Spinal cord (tissue), 10 donors: ENCODE measurements at places on chromosomes 6 and 20. TPM values are rescaled to one million over a fixed set of nuclear protein-coding genes. Genes with fewer than 3 reads are reported as not detected.

Gene SFTA2
- not detected for total RNA-seq

Gene HLA-DMB
- total RNA-seq, result 22.3 TPM

Gene RIMS1
- 63.9 TPM for total RNA-seq

Gene MANEA
- total RNA-seq, result 39.5 TPM

Gene TRIM10
- total RNA-seq, result 0.94 TPM

Gene FERMT1
- total RNA-seq, result 5.2 TPM

Gene HCRTR2
- 11.6 TPM for total RNA-seq

Gene ADGRB3
- total RNA-seq, result 26.9 TPM

Gene OR2B6
- total RNA-seq, result not detected

DNA sequence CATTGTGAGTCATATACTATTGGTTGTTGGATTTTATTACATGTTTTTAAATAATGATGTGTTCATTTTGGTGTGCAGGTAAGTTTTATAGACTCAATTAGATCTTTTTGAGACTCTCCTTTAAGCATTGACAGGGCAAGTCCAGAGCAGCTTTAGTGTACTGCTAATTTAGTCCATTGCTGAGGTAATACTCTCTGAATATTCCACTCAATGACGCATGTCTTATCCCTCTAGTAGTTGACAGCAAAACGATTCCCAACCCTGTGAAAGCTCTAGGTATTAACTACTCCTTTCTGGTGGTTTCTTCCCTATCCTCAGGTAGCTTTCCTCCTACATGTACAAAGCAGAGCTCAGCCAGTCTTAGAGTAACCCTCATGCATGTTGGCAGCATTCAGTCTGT, 373.5 kb upstream of the MAP3K7 start:
- no peak for DNase-seq

DNA sequence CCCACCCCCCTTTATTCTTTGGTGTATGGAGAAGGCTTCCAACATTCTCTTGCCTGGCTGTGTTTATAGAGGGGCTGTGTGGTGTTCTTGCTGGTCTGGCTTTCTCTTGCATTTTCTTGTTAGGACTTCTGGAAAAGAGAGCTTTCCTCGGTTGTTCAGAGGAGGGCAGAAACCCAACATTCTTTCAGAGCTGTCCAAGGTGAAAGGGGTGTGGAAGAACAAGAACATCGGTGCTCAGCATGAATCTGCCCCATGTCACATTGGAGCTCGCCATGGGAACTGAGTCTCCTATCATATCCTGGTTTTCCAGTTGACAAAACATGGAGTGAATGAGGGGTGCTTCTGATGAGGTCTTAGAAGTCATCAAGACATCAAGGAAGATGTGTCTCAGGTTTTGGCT, 281.8 kb downstream of the RNF144B start:
- no peak for DNase-seq

DNA sequence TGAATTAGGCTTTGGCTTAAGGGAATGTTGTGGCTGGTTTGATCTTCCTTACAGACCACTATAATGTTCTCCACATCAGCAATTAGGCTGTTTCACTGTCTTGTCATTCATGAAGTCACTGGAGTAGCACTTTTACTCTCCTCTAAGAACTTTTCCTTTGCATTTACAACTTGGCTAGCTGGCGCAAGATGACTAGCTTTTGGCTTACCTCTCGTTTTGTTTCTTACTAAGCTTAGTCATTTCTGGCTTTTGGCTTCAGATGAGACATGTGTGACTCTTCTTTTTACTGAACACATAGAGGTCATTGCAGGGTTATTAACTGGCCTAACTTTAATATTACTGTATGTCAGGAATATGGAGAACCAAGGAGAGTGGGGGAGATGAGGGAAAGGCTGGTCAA, 143.2 kb downstream of the PTCHD4 start:
- DNase-seq, result no peak

DNA sequence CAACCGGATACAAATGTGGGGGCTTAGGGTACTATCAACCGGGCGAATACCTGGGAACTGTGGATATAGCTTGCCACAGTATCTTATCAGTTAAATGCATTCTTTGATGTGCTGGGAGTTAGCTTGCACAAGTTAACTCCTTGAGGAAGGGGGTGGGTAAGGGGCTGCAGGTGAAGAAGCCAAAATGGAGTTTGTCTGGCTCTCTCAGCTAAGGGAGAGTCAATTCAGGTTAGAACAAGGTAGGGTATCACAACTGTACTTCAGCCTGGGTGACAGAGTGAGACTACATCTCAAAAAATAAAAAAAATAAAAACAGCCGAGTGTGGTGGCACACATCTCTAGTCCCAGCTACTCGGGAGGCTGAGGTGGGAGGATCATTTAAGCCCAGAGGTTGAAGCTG, 8.5 kb upstream of the BTN1A1 start:
- no peak for DNase-seq

- DNase-seq, result no peak
These were observed 1.4 kb upstream of the SLC29A1 start for GRCh38 chr6:44221961-44222335.

- no peak for DNase-seq
These were observed 1073.0 kb upstream of the MAP3K7 start for GRCh38 chr6:91659891-91660290.

DNA sequence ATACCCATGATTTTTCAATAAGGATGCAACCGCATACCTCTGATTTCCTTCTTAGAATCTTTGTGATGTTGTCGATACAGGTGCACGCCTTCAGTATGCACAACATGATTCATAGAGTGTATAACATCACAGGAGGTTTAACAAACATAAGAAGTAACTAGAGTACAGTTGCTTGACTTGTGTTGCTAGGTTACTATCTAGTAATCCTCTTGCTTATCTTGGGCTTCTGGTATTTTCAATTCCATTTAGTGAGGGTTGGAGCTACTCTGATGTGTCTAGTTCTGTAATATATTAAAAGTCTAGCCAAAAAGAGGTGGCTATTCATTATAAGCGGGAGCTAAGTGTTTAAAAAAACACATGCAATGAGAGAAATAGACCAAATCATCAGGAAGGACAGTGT, 85.5 kb upstream of the TENT5A start:
- DNase-seq, result no peak

DNA sequence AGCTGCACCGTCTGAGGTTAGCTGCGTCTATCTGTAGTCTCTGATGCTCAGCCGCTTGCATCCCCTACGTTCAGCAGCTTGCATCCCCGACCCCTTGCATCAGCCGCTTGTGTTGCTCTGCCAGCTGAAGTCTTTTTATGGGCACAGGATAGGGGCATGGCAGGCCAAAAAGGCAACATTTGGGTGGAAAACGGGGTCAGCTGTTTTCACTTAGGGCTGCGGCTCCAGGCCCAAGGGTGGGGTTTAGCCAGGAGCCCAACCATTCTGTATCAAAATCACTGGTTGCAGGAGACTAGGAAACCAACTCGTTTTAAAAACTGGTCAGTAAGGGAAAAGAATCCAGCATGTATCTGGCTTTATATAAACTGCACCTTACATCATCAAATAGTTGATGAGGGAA, 49.9 kb downstream of the FAM50B start:
- DNase-seq, result no peak

GRCh38 chr6:34529665-34530327, 26.3 kb downstream of the SPDEF start:
- no peak for DNase-seq

DNA sequence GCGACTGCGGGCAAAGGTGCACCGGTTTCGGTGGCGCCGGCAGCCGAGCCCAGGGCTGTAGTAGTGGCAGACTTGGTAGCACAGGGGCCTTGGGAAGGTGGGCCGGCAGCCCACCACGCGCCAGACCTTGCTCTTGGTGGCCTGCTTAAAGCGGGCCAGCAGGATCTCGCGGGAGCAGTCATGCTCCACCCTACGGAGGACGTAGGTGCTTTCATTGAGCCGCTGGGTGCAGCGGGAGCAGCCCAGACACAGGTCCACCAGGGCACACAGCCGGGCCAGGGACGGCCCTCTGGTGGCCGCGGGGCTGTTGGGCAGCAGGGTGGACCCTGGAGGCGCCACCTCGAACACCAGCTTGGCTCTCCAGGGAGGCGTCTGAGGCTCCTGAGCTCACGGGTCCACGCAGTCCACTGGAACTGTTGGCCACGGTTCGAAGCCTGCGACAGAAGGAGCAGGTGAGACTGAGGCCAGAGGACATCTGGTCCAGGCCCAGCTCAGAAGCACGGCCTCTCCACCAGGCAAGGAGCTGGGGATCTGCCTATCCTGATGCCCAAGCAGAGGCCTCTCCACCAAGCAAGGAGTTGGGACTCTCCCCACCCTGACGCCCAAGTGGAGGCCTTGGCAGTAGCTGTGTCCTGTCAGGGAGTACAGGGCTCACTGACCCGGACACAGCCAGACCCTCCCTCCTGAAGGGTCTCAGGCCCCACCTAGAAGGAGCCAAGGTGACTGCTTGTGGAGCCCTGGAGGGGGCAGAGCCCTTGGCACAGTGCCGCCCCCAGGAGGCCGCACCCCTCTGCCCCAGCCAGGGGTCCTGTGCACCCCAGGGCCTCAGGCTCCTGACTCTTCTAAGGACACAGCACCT, 1.0 kb downstream of the HELZ2 start:
- no peak for DNase-seq

DNA sequence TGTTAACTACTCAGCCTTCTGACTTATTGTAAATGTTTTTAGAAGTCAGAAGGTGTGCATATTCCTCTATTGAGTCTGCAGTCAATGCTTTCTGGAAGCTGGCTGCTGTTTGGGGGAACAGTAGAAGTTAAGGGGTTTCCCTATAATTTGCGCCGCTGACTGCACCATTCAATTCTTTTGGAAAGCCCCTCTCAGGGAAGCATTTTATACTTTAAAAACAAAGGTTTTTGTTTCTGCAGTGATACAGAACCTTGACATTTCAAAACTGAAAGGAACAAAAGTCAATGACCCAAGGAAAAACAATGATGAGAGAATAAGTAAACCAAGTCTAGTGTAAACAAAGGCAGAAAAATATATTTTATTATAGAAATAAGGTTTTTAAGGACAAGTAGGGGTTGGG, 120.8 kb upstream of the TNFAIP3 start:
- DNase-seq, result no peak

GRCh38 chr6:113591896-113592827, 265.0 kb upstream of the MARCKS start:
- peak; percentile 67 for DNase-seq

DNA sequence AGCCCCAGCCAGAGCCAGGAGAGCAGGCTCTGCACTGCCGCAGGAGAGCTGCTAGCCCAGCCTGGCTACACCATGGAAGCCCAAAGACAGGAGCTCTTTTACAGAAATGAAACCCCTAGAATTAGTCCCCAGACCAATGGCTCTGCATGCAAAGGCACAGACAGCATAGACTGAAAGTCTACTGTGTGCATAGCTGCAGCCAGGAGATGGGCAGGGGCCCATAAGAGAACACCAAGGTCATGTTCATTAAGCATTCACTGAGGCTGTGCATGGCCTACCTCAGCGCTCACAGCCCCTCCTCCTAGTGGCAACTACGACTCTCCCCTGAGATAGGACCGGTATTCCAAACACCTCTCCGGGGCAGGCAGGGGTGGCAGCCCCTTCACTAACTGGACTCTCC, 34.9 kb downstream of the SNX5 start:
- peak; percentile 3 for DNase-seq

- no peak for DNase-seq
These were observed 181.2 kb downstream of the ZDHHC14 start for GRCh38 chr6:157561929-157562810.

- DNase-seq, result no peak
These were observed 49.1 kb downstream of the GRM1 start for GRCh38 chr6:146077992-146078391.

- DNase-seq, result no peak
These were observed 164.7 kb downstream of the LINC00237 start for GRCh38 chr20:20941468-20941889.

DNA sequence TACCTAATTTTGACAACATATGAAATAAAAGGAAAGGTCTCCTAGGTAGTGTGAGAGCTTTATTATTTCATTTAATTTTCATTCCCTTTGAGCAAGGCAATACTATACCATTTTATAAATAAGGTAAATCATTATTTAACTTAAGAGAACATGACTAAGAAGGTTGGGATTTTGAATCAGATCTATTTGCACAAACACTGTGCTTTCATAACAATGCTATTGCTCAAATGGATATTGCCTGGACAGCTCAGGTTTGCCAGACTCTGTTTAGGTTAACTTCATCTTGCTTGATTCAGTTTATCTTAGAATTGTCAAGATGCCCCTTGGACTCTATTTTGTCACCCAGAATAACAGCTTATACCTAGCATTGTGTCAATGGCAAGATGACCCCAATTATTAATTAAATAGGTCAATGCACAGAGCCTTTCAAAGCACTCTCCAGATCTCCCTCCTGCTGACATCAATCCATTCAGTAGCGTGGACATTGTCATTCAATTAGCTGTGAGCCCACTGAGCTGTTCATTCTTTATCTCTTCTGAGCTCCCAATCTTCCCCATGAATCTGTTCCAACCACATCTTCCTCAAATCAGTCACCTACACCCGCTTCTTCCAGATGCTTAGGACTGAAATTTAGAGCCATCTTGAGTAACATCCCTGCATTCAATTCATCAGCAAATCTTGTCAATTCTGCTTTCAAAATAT, 42.1 kb upstream of the TMEM30A start:
- no peak for DNase-seq

DNA sequence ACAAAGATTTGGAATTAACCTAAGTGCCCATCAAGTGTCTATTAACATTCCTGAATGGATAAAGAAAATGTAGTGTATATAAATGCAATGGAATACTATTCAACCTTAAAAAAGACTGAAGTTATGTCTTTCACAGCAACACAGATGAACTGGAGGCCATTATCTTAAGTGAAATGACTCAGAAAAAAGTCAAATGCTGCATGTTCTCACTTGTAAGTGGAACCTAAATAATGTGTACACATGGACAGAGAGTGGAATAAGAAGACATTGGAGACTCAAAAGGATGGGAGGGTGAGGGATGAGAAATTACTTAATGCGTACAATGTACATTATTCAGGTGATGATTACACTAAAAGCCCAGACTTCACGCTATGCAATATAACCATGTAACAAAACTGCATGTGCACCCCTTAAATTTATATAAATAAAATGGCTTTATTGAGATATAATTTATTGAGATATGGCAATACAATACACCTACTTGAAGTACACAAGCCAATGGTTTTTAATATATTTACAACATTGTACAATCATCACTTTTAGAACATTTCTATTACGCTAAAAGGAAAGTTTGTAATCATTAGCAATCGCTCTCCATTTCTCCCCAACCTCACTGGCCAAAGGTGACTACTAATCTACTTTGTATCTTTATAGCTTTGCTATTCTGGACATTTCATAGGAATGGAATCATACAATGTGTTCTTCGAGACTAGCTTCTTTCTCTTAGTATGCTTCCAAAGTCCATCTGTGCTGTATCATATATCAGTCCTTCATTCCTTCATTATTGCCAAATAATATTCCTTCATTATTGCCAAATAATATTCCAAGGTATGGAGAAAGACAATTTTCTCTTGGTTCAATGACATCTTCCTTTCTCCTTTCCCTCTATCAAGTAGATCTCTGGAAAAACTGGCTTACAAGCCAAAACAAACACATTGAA, 5.8 kb downstream of the STX7 start:
- no peak for DNase-seq
